ENCODE measurements at places on chromosomes 7 and 10. TPM values are rescaled to one million over a fixed set of nuclear protein-coding genes. Genes with fewer than 3 reads are reported as not detected.

Gene ABCB4
- not detected for total RNA-seq

Gene HOXA2
- total RNA-seq: 1.1 TPM

Gene CYP3A7
- not detected for total RNA-seq

Gene NKX2-3
- total RNA-seq: not detected

Gene INMT
- total RNA-seq: not detected

Gene UNC5B
- total RNA-seq: 9.8 TPM

Gene HTR7
- under 0.01 TPM for total RNA-seq
